Naive thymus-derived CD4-positive, alpha-beta T cell (primary cell): ENCODE measurements at places on chromosomes 6 and 20.

DNA sequence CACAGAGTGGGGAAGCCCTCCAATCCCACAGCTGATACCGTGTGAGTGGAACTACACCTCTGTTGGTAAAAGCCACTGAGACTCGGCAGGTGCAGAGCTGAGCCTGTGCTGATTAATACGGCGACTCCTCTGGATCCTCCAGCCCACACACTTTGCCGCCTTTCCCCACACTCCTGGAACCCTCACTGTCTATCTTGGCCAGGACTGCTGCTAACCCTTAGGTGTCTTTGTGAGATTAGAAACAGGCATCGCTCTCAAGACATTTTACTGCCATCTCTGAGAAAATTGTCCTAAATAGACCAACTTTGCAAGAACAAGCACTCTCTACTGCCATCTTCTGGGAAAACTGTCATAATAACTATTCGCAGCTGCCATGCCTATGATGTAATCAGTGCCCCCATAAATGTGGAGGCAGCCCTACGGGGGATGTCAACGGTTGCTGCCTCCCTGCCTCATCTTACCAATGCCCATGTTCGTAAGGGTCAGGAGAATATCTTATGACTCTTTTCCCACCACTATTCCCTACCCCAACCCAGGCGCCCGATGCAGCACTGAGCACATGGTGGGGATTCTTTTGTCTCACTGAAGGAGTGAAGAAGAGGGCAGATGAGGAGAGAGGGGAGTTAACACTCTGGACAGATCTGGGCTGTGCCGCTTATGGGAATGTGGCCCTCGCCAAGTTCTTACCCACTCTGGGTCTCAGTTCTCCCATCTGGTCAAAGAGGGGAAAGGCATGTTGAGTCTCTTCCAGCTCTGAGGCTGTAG is 26.1 kb upstream of the KCNB1 start:
- H3K36me3 ChIP-seq = no peaks in the 10 kb centered on the region
- no peaks in the 10 kb centered on the region for H3K27me3 ChIP-seq
- H3K27ac ChIP-seq = no peak overlapping the region
- no peak overlapping the region for H3K4me3 ChIP-seq
- H3K4me1 ChIP-seq = no peaks in the 10 kb centered on the region

- H3K27me3 ChIP-seq = no peaks in the 10 kb centered on the region
- H3K4me3 ChIP-seq = no peak overlapping the region
- no peak for DNase-seq
- H3K36me3 ChIP-seq = no peaks in the 10 kb centered on the region
- no peaks in the 10 kb centered on the region for H3K4me1 ChIP-seq
Measured at GRCh38 chr6:16803294-16804200, 42.3 kb upstream of the ATXN1 start.

DNA sequence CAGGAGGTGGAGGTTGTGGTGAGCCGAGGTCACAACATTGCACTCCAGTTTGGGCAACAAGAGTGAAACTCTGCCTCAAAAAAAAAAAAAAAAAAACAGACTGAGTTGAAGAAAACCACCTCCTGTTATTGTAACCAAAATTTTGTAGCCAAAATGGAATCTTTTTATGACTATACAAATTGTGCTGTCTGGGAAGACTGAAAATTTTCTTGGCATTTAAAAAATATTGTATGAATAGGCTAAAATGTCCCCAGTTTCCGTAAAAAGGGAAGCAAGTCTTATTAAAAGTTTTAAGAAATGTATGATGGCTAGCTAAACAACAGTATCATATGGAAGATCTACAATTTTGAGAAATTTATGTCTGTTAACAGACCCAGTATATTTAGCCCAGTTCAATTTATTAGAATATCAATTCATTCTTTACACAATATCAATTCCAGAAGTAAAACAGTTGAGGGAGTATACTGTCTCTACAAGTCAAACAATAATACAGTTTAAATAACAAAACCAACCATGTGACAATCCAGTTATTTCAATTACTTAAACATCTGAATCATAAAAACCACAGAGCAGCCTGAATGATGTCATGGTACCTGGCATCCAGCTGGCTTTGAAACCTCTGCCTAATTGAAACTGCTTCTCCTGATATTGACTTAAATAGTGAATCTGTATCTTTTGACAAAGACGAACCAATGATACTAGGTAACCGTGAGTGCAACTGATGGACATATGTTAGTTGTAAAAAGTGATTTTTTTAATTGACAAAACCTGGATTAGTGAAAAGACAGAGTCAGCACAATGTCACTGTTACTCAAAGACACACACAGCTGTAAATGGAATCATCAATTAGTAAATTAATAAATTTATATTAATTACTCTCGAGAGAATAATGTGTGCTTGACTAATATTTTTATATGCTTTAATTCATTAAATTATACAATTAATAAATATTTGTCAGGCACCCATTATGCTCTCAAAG is 166.6 kb upstream of the MARCKS start:
- no peak overlapping the region for H3K27ac ChIP-seq
- no peaks in the 10 kb centered on the region for H3K36me3 ChIP-seq
- H3K4me1 ChIP-seq = no peaks in the 10 kb centered on the region
- DNase-seq = no peak

DNA sequence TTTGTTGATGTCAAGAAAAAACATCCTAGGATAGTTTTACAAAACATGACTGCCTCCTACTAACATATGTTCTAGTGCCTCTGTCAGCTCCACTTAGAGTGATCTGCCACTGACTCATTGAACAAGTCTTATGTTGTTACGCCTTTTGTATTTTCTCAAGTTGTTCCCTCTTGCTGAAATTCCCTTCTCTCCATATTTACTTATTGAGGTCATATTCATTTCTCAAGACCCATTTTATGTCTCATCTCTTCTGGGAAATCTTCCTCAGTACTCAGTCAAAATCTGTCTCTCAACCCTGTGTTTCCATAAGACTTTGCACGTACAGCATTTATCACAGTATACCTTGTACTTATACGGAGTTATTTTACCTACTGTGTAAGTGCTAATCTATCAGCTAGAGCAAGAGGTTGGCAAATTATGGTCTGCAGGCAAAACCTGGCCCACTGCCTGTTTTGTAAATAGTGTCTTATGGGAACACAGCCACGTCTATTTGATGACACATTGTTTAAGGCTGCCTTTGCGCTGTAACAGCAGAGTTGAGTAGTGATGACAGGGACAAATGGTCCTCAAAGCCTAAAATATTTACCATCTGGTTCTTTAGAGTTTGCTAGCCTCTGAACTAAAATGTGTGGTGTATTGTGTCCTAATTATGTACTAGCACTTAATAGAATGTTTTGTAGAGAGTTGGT is 83.4 kb downstream of the ADGRB3 start:
- DNase-seq = no peak
- H3K4me3 ChIP-seq = no peak overlapping the region
- H3K27ac ChIP-seq = no peak overlapping the region
- H3K27me3 ChIP-seq = no peaks in the 10 kb centered on the region
- H3K36me3 ChIP-seq = no peaks in the 10 kb centered on the region
- no peaks in the 10 kb centered on the region for H3K4me1 ChIP-seq

GRCh38 chr6:169783971-169784820 is 32.8 kb downstream of the ERMARD start:
- no peaks in the 10 kb centered on the region for H3K27me3 ChIP-seq
- H3K27ac ChIP-seq = no peak overlapping the region
- no peaks in the 10 kb centered on the region for H3K36me3 ChIP-seq
- peak; percentile 19 for DNase-seq

- no peak for DNase-seq
- H3K27me3 ChIP-seq = no peaks in the 10 kb centered on the region
- H3K27ac ChIP-seq = peak overlapping the region; percentile 87
- peaks cover 43% of the 10 kb centered on the region for H3K36me3 ChIP-seq
Measured at GRCh38 chr20:35699957-35700624, 886 bp downstream of the ROMO1 start.

- H3K4me3 ChIP-seq = no peak overlapping the region
- no peak for DNase-seq
- H3K27ac ChIP-seq = no peak overlapping the region
- H3K27me3 ChIP-seq = no peaks in the 10 kb centered on the region
- H3K36me3 ChIP-seq = no peaks in the 10 kb centered on the region
- no peaks in the 10 kb centered on the region for H3K4me1 ChIP-seq
Measured at GRCh38 chr6:140269591-140270165, 895.2 kb upstream of the CITED2 start.

GRCh38 chr6:1850840-1851157 is 241.1 kb downstream of the FOXC1 start:
- H3K27me3 ChIP-seq = no peaks in the 10 kb centered on the region
- no peak for DNase-seq
- H3K36me3 ChIP-seq = no peaks in the 10 kb centered on the region
- H3K4me1 ChIP-seq = no peaks in the 10 kb centered on the region
- H3K4me3 ChIP-seq = no peak overlapping the region
